Stimulated activated CD4-positive, alpha-beta T cell treated with anti-CD3 and anti-CD28 coated beads, Interleukin-15, amount 100 ng/mL, for 1 hour (primary cell): ENCODE measurements at places on chromosomes 7 and 10.
A peak's percentile ranks its signal among the peaks of the same experiment; 100 is the strongest.

DNA sequence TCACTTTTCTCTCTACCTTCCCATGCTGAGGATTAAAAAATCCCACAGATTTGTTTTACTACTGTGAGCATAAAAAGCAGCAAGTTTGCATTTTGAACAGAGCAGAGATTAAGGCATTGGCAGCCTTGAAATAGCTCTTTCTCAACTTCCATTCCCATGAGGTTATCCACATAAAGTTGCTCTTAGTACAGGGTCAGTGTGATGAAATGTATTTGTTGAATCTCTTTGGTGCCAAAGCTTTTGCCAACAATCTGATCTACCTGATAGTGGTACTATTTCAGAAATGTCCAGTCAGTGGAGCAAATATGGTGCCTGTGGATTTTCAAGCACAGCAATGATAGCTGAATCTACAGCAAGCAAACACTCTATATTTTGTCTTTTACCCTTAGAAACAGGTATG lies 254.8 kb downstream of the INHBA start:
- no peak for DNase-seq

- no peak for DNase-seq
Measured at GRCh38 chr7:105885387-105886111, 9.2 kb upstream of the ATXN7L1 start.

DNA sequence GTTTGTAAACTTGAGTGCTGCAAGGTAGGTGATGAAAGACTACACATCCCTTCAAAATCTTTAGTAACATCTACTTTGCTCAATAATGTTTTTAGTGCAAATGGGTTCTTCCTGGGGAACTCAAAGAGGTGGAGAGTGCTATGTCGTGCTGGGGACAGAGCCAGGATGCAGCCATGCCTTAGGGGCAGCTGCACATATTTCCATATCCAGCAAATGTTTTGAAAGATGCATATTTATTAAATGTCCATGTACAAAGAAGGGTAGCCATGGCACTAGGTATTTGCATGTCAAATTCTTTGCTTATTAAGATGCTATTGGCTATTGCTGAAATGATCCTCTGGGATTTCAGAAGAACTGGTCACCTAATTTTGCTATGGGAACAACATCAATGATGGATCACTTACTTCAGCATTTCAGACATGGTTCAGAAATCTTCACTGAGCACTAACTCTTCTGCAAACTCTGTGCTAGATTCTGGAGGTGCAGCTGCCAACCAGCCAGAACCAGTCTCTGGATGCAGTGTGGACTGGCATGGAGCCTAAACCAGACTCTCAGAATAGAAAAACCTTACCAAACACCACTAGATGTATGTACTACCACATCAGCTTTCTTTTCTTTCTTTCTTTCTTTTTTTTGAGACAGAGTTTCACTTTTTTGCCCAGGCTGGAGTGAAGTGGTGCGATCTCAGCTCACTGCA lies 31.7 kb upstream of the DNMBP start:
- no peak for DNase-seq

- no peak for DNase-seq
Measured at GRCh38 chr7:151831606-151832005, 45.3 kb downstream of the PRKAG2 start.

- no peak for DNase-seq
Measured at GRCh38 chr7:112015146-112015545, 191.1 kb downstream of the DOCK4 start.

GRCh38 chr7:100583132-100584053 lies 2.5 kb downstream of the LRCH4 start:
- DNase-seq, result peak; percentile 34

- DNase-seq, result no peak
Measured at GRCh38 chr7:101210143-101210542, 7.2 kb downstream of the PLOD3 start.
